ENCODE measurements at places on chromosomes 12 and 14.

GRCh38 chr12:6088921-6089747 lies 35.3 kb downstream of the VWF start:
- DNase-seq = no peak

GRCh38 chr12:80032946-80033345 lies 66.4 kb upstream of the OTOGL start:
- DNase-seq = no peak

GRCh38 chr12:88433997-88434703 lies 146.1 kb downstream of the KITLG start:
- no peak for DNase-seq

DNA sequence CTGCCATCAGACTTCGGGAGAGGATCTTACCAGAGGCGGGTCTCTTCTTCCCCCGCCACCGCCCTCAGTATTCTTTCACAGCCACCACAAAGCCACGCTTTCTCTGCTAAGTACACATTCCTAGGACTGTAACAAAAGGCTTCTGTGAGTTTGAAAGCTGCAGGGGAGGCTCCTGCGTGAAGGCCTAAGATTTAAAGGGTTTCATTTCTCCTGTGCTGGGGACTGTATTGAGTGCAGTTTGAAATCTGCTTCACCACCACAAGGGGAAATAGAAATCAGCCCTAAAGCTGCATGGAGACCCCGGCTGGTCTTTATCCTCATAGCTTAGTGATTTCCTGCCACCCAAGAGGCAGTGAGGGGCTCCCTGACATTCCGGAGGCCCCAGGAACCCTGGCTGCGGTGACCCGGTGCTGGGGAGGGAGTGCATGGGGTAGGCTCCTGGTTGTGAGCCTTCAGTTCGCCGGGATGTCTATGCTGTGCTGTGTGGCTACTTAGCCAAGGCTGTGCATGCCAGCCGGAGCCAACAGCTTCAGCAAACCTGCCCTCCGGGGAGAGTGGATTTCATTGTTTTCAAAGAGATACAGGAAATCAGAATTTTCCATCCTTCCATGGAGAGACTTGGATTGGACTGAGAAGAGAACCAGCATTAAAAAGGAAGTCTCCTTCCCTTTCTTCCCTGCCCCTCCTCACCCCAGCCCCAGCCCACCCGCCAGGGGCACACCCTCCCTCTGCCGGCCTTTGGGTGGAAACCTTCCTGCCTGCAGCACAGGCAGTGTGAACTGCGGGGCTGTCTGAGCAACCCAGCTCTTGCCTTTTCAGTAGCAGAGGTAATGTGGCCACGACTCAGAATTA lies 163.3 kb downstream of the ETV6 start:
- no peak for DNase-seq

- DNase-seq = no peak
These were observed 1.2 kb upstream of the HECTD1 start for GRCh38 chr14:31208546-31209424.

GRCh38 chr12:131603939-131604795 lies 106.7 kb upstream of the SFSWAP start:
- DNase-seq = no peak

DNA sequence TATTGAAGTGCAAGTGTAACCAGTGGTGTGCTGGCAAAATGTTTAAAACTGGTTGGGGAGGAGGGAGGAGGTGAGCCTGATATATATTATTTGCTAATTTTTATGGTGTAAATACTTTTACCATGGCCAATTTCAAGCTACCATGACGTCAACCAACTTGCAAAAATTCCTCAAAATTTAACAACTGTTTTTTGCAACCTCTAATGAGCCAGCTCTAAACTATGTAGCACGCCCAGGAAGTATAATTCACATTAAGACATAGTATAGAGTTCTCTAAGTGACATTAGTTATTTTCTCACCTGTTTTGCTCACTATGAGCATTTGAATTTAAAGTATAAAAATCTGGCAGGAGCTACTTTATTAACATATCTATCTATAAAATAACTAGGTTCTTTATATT lies 41.4 kb downstream of the ATL1 start:
- DNase-seq = no peak
